Left renal cortex interstitium (tissue), 4 donors: ENCODE measurements at places on chromosomes 13 and 19.

GRCh38 chr19:5292453-5292821 lies 48.2 kb downstream of the PTPRS start:
- no peak for DNase-seq

GRCh38 chr13:39417131-39417530 lies 185.9 kb downstream of the LHFPL6 start:
- DNase-seq: no peak

DNA sequence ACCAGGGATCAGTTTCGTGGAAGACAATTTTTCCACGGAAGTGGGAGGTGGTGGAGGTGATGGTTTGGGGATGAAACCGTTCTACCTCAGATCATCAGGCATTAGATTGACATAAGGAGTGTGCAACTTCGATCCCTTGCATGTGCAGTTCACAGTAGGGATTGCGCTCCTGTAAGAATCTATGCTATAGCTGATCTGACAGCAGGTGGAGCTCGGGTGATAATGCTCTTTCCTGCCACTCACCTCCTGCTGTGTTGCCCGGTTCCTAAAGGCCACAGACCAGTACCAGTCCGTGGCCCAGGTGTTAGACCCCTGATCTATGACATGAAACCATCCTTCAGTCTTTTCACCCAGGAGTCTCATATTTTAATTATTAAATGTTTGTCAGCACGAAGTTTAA lies 4.0 kb downstream of the ZNF302 start:
- no peak for DNase-seq

DNA sequence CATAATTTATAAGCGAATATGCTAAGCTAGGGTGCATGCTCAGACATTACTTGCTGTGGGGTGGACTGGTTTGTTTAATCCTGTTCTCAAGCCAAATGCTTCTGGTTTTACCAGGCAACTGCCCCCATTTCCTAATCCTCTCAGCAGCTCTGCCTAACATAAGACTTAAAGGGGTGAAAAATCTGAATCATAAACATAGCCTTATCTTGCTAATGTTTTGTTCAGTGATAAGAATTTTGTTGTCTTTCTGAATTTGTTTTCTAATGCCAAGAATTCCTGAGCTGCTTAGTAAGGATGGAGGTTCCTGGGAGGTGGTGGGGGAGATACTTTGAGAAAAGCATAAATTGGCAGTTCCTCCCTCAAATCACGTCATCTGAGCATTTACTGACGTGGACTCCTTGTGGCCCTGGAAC lies 42.7 kb downstream of the ING1 start:
- no peak for DNase-seq

DNA sequence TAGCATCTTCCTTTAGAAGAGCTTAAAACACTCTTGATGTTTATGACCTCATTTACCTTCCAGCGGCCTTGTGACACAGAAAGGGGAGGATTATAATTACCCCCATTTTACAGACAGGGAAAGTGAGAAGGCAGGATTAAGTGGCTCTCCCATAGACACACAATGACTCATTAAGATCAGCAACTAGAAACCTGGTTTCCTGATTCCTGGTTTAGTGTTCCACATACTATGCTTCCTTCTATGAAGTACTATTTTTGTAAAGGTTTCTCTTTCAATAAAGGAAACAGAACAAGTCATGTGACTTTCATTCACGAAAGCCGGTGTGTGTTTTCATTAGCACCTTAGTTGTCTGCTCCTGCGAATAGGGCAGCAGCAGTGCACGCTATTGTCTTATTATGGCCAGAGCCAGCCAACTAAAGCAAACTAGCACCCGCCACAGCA lies 8.3 kb downstream of the IRS2 start:
- no peak for DNase-seq

DNA sequence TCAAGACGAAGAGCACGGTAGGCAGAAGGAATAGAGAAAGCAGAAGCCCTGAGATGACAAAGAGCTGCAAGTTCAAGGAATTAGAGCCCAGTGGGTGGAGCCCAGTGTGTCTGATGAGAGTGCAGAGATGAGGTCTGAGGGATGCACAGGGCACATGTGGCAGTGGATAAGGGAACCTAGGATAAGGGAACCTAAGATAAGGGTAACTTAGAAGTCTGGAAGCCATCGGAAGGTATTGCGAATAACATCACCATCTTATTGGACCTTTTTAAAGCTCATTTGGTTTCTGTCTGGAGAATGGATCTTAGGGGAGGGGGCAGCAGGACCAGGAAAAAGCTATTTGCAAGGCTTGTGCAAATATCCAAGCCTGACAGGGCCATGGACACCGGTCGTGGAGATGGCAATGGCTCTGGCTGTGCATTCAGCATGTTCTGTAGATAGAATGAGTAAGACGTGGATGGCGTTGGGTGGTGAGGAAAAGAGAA lies 1.3 kb downstream of the FPR3 start:
- DNase-seq: no peak

GRCh38 chr13:49584771-49585182 lies 581 bp downstream of the RCBTB1 start:
- no peak for DNase-seq

- no peak for DNase-seq
These were observed 102.6 kb downstream of the LRCH1 start for GRCh38 chr13:46655377-46656180.

- no peak for DNase-seq
These were observed 47.5 kb downstream of the WASF3 start for GRCh38 chr13:26604784-26605545.

DNA sequence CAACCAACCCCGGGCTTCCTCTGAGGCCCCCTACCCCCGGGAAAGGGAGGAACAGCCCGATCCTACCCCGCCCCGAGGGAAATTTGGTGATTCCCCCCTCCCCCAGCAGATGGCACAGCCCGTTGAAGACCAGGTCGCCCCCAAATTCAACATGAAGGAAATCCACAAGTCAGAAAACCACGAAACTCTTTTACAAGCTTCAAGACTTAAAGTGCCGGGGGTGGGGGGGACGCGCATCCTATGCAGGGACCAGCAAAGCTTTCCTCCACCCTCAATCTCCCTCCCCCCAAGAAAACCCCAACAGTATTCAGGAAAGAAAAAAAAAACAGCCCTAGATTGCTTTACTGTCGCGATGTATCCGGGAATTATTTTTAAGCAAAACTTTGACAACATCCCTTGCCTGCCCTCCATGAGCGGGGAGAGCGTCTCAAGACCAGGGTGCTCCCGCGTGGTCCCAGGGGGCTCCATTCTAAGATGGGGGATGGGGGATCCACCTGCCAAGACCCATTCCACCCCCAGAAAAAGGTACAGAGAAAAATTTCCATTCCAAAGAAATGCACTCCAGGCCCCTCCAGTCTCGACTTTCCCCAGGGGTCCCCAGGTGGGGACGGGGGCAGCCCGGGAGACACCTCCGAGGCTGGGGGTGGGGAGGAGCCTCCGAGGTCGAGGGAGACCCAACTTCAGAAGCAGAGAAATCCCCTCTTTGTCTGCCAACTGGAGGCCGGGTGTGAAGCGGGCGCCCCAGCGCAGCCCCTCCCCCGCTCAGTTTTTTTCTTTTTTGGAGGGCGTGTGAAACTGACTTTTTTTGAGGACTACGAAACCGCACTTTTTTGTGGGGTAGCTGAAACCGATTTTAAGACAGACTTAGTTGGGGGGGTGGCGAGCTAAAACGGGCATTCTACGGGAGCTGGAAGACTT lies 1.5 kb downstream of the TCF3 start:
- no peak for DNase-seq
